ENCODE measurements at places on chromosomes 6 and 20. TPM values are rescaled to one million over a fixed set of nuclear protein-coding genes. Genes with fewer than 3 reads are reported as not detected.

NINL gene
- total RNA-seq = 2.7 TPM

- H3K27ac ChIP-seq = no peak overlapping the region
- DNase-seq = no peak
- no peaks in the 10 kb centered on the region for H3K36me3 ChIP-seq
- no peaks in the 10 kb centered on the region for H3K27me3 ChIP-seq
Observed at GRCh38 chr6:109420751-109421150, 19.7 kb downstream of the PPIL6 start.

DNA sequence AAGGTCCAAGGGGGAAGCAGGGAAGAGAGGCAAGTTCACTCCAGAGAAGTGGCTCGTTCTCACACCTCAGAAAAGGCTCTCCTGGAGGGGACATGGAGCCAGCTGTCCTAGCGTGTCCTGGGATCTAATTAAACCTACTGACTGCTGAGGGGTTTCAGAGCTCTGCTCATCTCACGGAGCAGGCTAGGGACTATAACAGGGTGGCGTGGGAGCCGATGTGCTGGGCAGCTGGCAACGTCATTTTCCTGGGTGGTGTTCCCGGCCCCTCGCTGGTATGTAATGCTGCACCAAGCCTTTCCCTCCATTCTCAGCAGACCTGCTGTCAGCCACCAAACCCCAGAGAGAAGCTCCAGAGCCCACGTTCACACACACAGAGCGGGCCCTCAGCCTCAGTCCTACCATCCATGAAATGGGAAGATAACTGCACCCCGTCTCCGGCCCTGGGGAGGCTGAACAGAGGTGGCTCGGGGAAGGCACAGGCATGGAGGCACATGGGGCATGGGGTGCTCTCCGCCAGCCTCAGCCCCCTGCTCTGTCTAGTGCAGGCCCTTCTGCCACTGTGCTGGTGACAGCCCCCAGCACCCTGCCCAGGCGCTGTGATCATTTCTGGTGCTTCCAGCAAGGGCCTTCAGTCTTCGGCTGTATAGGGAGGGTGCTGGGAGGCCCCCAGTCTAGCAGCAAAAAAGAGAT lies 1.9 kb downstream of the CST7 start:
- H3K36me3 ChIP-seq = peaks cover 6% of the 10 kb centered on the region
- no peaks in the 10 kb centered on the region for H3K27me3 ChIP-seq
- H3K27ac ChIP-seq = no peak overlapping the region
- no peak for DNase-seq

GRCh38 chr6:108105571-108105970 lies 31.0 kb upstream of the OSTM1 start:
- H3K36me3 ChIP-seq = no peaks in the 10 kb centered on the region
- H3K4me3 ChIP-seq = no peak overlapping the region
- DNase-seq = no peak
- H3K4me1 ChIP-seq = no peaks in the 10 kb centered on the region
- H3K27me3 ChIP-seq = peaks cover 15% of the 10 kb centered on the region

RHAG gene
- total RNA-seq = not detected

DNA sequence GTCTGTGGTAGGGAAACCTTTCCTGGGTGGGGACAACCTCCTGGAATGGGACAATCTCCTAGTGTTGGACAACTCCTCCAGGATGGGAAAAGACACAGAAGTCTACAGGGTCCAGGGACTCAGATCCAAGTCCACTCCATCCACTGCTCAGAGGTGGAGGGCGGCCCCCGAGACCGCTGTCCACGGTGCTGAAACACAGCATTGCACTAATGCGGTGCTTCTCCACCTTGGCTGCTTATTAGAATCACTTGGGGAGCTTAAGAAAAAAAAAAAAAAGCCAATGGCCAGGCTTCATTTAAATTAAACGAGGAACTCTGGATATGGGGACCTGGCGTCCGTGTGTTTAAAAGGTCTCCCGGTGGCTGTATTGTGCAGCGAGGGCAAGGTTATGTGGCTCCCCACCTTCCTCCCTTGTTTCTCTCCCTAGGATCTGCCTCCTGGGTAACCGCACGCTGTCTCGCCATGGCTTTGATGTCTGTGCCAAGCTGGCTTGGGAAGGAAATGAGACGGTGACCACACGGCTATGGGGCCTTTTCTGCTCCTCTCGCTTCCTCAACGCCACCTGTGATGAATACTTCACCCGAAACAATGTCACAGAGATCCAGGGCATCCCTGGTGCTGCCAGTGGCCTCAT lies 12.0 kb downstream of the SLC12A5 start:
- H3K27ac ChIP-seq = no peak overlapping the region
- DNase-seq = peak; percentile 23
- H3K4me1 ChIP-seq = no peaks in the 10 kb centered on the region
- no peaks in the 10 kb centered on the region for H3K36me3 ChIP-seq
- peaks cover 17% of the 10 kb centered on the region for H3K27me3 ChIP-seq

TFB1M gene
- total RNA-seq = 9.2 TPM

- H3K4me3 ChIP-seq = no peak overlapping the region
- H3K27me3 ChIP-seq = peaks cover 13% of the 10 kb centered on the region
- H3K27ac ChIP-seq = no peak overlapping the region
- no peak for DNase-seq
Observed at GRCh38 chr6:11609324-11610071, 71.9 kb downstream of the TMEM170B start.

All from CD4-positive, alpha-beta T cell (primary cell).